Body of pancreas (tissue), 4 donors: ENCODE measurements at places on chromosomes 16 and 17.

DNA sequence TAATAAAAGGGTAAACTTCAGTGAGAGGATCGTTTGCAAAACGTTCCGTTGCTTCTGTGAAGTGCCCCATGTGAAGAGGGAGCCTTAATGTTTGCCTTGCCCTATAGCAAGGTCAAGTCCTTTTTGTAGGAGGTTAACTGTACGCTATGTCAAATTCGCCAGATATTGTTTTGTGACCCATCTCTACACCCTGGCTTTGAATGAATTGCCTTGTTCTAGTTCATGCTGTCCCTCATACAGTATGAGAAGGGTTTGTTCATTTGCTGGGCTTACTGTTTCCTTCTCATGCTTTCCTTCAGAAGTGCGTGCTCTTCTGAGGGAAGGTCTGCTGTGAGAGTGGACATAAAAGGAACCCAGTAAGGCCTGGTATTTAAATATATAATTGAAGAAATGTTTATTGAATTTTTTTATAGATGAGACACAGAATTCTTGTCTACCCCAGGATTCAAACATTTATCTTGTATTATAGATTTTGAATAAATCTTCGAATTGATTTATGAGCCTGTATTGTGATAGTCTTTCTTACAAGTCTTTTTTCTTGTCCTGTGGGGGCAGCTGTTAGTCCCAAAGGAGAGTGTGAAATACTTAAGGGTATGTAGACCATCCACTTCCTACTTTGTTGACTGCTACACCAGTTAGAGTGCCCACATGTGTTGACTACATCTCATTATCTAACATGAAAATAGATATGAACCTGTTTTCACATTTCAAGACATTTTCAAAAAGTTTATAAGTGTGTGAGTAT is 1.7 kb downstream of the MAP3K3 start:
- DNase-seq, result no peak

GRCh38 chr17:22496450-22496849 is 804.1 kb downstream of the KCNJ18 start:
- no peak for DNase-seq

- DNase-seq, result no peak
These were observed 10.5 kb downstream of the IQCK start for GRCh38 chr16:19728636-19728965.

DNA sequence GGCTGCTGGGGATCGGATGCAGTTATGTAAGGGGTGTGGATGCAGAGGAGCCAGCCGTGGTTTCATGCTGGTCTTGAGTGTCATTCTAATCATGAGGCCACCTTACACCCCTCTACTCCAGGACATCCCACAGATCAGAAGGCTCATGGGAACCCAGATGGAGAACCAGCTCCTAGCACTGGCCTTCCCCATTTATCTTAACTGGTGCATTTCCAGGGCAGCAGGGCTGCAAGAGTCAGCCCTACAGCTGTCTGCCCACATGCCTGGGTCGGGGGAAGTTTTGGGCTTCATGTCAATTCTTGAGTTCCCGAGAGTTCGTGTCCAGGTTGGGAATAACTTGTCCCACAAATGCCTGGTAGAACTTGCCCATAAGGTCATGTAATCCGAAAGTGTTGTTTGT is 29.1 kb downstream of the RPTOR start:
- no peak for DNase-seq

- DNase-seq, result no peak
These were observed 171.7 kb downstream of the ABCC12 start for GRCh38 chr16:47983999-47984580.

DNA sequence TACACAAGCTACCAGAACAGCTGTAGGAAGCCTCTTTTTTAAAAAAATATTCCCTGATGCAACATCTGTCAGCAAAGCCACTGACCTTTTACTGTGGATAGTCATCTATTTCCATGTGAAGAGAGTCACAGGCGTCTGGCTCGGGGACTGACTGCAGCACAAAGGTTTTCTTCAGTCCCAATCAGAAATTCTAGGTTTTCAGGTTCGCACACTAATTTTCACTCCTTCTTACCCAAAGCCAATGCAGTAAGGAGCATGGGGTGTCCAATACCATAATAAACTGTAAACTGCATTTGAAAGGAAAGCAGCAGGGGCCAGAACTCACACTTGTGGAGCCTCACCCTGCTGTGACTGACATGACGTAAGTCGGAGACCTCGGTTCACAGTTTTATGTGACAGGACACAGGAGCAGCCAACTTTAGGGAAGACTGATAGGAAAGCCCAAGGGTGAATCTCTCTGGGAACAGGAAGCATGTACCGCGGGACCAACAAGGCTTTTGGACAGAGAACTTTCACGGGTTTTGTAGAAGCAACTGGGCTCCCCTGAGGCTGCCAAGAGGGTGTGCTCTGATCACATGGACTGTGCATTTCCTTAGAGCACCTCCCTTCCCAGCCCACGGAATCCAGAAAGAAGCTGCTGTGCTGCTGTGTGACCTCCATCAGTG is 9.1 kb upstream of the TMEM100 start:
- no peak for DNase-seq
